ENCODE measurements at places on chromosomes 7 and 10. TPM values are rescaled to one million over a fixed set of nuclear protein-coding genes. Genes with fewer than 3 reads are reported as not detected.

Gene GRID2IP
- 0.28 TPM for total RNA-seq

Gene DDC
- total RNA-seq, result 0.33 TPM

Gene PTF1A
- not detected for total RNA-seq

Gene CALML5
- 32.6 TPM for total RNA-seq

Gene FGFBP3
- total RNA-seq, result 0.52 TPM

Gene MICU1
- 21.2 TPM for total RNA-seq

Gene KCTD7
- 3.3 TPM for total RNA-seq

Gene CDK6
- 42.0 TPM for total RNA-seq

Gene GNGT1
- 0.76 TPM for total RNA-seq

Gene EEPD1
- total RNA-seq, result 32.8 TPM

Gene AP5Z1
- total RNA-seq, result 19.2 TPM

GRCh38 chr10:124498056-124498455 is 36.4 kb downstream of the LHPP start:
- DNase-seq, result no peak

DNA sequence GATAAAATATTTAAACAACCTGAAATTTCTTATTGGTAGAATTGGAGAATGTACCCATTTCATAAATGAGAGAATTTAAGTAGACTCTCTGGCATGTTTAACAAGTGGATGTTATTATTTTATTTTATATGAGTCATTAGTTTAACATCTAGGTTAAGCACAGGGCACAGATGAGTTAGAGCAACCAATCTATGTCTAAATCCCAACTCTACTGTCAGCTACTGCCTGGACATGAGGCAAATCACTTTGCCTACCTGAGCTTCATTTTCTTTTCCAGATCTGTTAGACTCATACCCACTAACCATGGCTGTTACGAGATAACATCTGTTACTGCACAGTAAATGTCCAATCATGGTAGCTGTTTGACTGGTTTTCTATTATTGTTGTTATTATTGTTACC is 251.1 kb downstream of the INHBA start:
- no peak for DNase-seq

GRCh38 chr7:127792528-127793342 is 140.7 kb downstream of the SND1 start:
- DNase-seq, result peak; percentile 18

GRCh38 chr10:11504566-11505285 is 106.7 kb downstream of the USP6NL start:
- no peak for DNase-seq

DNA sequence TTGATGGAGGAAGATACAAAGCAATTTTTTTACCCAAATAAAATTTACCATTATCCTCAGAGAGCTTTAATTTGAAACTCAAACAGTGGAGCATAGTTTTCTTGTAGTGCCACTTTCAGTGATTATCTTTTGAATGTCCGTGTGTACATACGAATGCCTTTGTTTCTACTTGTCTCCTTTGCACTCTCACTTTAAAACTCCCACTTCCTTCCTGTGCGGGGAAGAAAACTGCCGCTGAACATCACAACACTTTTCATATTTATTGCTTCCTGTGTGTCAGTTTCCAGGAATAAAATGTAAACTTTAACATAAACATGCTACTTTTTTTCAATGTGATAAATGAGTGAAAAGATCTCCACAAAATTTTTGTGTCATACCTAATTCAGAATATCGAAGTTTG is 102.4 kb downstream of the SEMA3A start:
- peak; percentile 34 for DNase-seq

DNA sequence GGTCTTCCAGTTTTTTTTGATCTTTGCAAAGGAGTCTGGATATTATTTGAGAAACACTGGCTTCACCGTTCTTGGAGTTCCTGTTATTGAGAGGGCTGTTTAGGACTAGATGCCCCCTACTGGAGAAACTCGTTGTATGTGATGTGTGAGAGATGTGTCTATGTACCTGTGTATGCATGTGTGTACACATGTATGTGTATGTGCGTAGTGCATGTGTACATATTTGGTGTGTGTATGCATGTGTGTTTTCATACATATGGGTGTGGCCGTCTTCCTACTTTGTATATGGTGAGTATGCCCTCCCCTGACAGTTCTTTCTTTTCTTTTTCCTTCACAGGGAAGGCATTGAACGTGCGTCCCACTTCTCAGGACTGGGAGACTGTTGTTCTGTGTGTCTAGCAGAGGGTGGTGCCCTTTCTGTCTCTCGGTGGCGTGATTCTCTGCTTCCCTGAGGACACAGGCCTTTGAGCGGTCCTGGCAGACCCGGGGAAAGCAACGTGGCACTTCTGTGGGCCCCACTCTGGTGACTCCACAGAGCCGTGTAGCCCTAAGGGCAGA is 3.0 kb upstream of the CALHM3 start:
- DNase-seq, result peak; percentile 77

- no peak for DNase-seq
Measured at GRCh38 chr7:74183653-74184450, 9.7 kb downstream of the EIF4H start.

- DNase-seq, result no peak
Measured at GRCh38 chr10:128210215-128211063, 84.2 kb upstream of the MKI67 start.

- DNase-seq, result peak; percentile 75
Measured at GRCh38 chr7:102425639-102426267, 7.6 kb upstream of the ORAI2 start.

GRCh38 chr7:41785265-41785664 is 82.4 kb upstream of the INHBA start:
- DNase-seq, result no peak

- no peak for DNase-seq
Measured at GRCh38 chr10:117094856-117095255, 43.2 kb downstream of the VAX1 start.

- no peak for DNase-seq
Measured at GRCh38 chr10:125037145-125037877, 95.4 kb downstream of the ZRANB1 start.

DNA sequence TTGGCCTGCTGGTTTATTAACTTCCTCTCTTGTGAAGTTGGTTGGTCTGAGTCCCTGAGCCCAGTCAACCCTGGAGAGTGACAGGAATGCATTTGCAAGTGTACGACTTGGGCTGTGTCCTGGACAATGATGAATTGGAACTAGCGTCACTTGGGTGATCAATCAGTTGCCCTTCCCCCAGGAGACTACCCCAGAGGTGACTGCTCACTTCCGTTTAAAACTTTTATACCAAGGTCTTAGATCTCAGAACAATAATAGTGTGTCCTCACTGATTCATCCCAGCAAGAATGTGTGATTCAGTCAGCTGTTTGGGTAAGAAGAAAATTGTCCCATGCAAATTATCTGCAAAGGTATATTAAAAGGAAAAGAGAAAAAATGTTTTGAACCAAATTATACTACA is 102.9 kb upstream of the ARMC3 start:
- DNase-seq, result no peak

DNA sequence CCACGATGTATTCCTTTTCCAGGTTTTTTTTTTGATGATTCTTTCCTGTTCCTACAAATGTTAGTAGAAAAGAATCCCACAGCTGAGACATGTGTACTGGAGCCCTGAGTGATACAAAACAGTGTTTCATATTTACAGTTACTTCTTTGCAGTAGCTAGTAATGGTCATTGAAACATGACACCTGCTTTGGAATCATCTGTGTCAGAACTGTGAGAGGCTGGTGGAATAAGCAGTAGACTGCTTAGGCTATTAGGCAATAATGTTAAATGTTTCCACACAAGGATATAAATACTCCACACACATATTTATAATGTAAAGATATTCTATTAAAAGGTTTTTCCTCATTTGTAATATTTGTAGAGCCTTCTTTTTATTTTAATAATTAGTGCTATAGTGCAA is 394.0 kb downstream of the THSD7A start:
- no peak for DNase-seq

- no peak for DNase-seq
Measured at GRCh38 chr7:118844748-118845147, 620.2 kb downstream of the ANKRD7 start.

- no peak for DNase-seq
Measured at GRCh38 chr7:82049891-82050533, 280.2 kb upstream of the HGF start.

Data from thymus (tissue), 14 donors.